ENCODE measurements at places on chromosomes 2 and 18.

GRCh38 chr2:149021271-149021719 is 17.2 kb upstream of the LYPD6B start:
- no peak for DNase-seq

- DNase-seq: no peak
These were observed 74.9 kb upstream of the NEUROD1 start for GRCh38 chr2:181755181-181755580.

GRCh38 chr2:174326161-174327020 is 8.4 kb upstream of the SP9 start:
- DNase-seq: no peak

DNA sequence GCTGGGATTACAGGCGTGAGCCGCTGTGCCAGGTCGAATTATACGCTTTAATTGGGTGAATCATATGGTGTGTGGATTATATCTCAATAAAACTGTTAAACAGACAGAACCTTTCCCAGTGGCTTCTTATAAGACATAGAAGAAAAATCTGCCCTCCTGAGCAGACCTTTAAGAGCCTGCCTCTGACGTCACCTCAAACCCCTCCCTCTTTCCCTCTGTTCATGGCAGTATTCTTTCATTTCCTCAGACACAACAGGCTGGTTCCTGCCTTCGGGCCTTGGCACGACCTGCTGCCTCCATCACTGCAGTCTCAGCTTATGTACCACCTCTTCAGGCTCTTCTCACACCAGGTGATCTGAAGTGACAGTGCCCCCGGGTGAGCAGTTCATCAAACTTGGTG is 14.0 kb upstream of the PDIA6 start:
- DNase-seq: no peak

DNA sequence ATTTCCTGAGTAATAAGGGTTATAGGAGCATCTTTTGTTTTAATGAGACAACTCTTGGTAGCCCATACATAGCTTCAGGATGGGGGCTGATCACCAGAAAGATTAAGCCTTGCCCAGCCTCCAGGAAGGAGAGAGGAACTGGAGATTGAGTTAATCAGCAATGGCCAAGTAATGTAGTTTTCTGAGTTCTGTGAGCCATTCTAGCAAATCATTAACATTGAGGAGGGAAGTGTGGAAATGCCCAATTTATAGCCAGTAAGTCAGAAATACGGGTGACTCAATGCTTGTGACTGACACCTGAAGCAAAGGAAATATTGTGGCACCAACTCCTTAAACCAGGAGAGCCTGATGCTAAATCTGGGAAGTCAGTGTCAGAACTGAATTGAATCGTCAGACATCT is 205.1 kb upstream of the SRD5A2 start:
- DNase-seq: no peak

- DNase-seq: no peak
These were observed 6.2 kb downstream of the ARMC9 start for GRCh38 chr2:231204581-231204980.

DNA sequence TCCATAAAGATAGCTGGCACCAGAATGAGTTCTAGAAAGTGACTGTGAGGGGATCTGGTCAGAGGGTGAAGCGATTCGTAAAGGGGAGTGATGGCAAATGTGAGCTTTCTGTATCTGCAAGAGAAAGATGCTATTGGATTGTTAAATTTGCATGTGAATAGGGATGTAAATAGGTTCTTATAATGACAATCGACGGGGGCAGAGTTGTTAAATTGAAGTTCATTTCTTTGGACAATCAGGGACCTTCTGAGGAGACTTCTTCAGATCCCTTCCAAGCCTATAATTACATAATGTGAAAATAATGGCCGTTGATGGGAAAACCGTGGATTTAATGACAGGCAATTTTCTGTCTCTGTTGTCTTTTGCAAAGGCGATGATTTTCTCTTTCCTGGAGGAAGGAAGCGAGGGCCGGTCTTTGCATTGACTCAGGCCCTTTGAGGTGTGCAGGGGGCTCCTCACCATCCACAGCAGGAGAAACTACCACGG is 52.2 kb upstream of the TMEM18 start:
- no peak for DNase-seq

GRCh38 chr18:65606551-65607130 is 144.2 kb upstream of the CDH7 start:
- DNase-seq: no peak

GRCh38 chr2:15867194-15868171 is 72.9 kb upstream of the MYCN start:
- no peak for DNase-seq

DNA sequence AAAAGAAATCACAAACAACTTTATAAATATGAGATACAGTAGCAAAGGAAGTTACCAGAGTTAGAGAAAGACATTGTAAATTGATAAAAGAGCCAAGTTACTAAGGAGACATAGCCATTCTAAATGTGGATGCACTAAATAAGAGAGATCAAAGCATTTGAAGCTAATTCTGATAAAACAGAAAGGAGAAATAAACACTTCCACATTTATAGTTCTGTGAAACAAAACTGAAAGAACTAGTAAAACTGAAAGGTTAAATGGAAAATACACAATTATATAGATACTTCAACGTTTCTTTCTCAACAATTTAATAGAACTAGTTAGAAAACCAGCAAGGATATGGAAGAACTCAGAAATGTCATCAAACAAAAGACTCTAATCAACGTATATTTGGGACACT is 309.0 kb upstream of the CDH2 start:
- no peak for DNase-seq

GRCh38 chr2:62705859-62706720 is 577 bp downstream of the EHBP1 start:
- peak; percentile 25 for DNase-seq

- DNase-seq: no peak
These were observed 193.2 kb downstream of the INO80D start for GRCh38 chr2:205892665-205893259.

- DNase-seq: no peak
These were observed 240.1 kb downstream of the ACKR3 start for GRCh38 chr2:236809716-236810115.

DNA sequence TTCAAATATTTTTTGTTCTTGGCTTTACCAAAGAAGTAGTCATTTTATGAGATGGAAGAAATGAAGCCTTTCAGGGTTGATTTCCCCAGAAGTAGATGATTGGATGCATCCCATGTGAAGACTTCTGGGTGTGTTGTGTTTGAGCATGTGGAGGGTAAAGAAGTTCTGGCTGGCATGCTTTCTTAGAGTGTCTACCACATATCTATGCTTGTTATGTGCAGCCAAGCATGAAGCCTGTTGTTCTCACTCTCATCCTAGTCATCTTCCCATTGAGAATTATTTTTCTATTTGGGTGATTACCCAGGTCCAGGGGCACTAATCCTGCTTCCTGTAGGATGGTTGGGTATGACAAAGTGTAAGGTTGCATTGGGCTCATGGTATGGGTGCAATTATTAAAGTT is 472.9 kb downstream of the PTPRM start:
- no peak for DNase-seq

DNA sequence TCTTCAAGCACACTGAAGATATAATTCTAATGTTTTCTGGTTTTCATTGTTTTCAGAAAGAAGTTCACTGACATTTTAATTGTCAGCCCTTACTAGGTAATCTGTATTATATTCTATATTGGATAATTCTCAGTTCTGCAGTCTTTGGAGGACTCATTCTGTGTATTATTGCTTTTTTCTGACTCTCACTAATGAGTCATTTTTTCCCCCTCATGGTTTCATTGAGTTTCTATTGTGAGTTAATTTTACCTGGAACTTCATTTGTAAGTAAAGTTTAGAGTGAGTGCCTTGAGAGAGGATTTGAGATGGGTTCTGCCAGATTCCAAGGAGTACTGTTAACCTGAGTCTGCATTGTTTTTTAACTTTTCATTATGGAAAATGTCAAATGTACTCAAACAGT is 90.4 kb upstream of the LYPD1 start:
- no peak for DNase-seq

DNA sequence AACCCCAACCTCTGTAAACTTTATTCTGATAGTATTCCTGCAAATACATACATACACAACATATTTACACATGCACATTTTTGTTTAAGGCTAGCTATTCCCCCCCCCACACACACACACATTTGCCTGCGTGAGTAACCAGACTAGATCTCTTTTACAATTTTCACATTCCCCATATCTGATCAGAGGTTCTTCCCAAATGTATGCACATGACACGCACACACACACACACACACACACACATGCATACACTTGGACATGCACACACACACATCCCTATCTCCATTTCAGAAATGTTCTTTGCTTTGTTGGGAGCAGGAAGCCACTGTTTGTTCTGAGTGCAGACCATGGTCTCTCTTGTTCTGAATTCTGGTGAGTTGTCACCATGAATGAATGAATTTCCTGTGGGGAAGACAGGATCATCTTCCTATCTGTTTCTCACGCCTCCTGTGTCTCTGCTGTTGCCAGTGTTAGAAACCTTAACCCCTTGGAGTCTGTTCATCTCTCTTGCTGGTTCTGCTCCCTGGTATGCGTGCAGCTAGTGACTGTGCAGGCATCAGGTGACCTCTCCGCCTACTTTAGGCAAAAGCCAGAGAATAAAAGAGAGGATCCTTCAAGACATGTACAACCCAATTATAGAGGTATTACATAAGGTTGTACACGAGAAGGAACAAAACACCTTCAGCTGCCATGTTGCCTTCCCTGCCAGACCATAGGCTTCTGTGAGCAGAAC is 251.0 kb upstream of the RAB12 start:
- DNase-seq: no peak

DNA sequence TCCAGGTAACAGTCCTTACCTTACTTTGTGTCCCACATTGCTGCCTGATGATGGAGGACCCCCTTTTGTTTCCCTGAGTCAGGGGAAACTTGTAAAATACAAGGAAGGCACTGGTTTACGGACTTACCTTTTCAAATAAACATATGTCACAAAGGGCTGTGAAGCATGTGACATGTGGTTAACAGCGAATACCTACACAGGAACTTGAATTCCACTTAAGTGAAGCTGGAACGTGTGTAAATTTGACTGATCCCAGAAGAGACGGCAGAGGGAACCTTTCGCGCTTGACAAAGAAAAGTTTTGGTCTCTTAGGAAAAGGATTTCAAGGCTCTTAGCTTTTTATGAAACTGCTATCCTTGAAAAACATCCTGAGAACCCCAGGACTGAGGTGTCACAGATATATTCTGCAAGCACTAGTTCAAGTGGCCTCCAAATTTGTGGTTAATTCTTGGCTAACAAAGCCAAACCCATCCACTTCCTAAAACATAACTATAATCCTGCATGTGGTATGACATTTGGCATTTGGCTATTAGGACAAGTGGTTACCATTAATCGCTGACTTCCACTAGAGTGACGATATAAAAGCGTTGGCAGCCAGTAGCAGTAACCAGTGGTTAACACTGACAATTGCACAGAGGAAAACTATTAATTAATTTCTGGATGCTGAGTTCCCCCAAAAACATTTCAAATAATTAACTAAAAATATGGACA is 55.6 kb downstream of the ITGB6 start:
- DNase-seq: no peak

DNA sequence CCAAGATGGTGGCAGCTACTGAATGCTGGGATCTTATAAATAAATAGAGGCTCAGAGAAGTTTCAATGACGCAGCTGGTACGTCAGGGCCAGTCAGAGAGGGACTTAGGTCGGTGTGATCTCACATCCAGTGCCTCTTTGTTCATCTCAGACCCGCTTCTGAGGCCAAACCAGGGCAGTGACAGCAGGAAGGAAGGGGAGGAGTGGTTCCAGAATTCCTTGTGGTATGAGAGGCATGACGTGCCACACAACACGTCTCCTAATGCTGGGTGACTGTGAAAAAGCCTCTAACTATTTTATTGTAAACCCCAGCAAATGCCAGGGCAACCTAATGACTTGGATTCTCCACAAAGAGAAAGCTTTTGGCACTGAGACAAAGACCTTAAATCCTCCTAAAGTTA is 423.3 kb downstream of the LPIN1 start:
- peak; percentile 13 for DNase-seq

- DNase-seq: no peak
These were observed 708.5 kb upstream of the FAM98A start for GRCh38 chr2:34307636-34308035.

- DNase-seq: no peak
These were observed 259.2 kb downstream of the TGIF1 start for GRCh38 chr18:3709205-3709604.

- DNase-seq: no peak
These were observed 1.2 kb downstream of the KIF5C start for GRCh38 chr2:148876202-148876594.

- no peak for DNase-seq
These were observed 534.2 kb downstream of the ZNF804A start for GRCh38 chr2:185132501-185133041.

DNA sequence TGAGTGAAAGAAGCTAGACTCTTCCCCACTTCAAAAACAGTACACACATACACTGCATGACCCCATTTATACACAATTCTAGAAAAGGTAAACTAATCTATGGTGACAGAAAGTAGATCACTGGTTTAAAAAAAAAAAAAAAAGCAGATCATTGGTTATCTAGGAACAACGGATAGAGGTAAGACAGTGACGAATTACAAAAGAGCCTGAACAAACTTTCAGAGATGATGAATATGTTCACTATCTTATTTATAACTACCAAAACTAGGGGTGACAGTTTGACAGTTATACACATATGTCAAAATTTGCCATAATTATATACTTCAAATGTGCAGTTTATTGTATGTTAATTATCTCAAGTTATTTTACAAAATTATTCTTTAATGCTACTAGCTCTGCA is 27.5 kb downstream of the MAP3K2 start:
- no peak for DNase-seq

GRCh38 chr18:45664824-45665763 is 49.8 kb downstream of the SLC14A2 start:
- DNase-seq: peak; percentile 61

GRCh38 chr2:241351640-241352031 is 4.4 kb upstream of the FARP2 start:
- DNase-seq: no peak

GRCh38 chr2:228986961-228987360 is 284.1 kb downstream of the PID1 start:
- no peak for DNase-seq

- DNase-seq: no peak
These were observed 435.1 kb upstream of the MEIS1 start for GRCh38 chr2:65999796-66000195.

DNA sequence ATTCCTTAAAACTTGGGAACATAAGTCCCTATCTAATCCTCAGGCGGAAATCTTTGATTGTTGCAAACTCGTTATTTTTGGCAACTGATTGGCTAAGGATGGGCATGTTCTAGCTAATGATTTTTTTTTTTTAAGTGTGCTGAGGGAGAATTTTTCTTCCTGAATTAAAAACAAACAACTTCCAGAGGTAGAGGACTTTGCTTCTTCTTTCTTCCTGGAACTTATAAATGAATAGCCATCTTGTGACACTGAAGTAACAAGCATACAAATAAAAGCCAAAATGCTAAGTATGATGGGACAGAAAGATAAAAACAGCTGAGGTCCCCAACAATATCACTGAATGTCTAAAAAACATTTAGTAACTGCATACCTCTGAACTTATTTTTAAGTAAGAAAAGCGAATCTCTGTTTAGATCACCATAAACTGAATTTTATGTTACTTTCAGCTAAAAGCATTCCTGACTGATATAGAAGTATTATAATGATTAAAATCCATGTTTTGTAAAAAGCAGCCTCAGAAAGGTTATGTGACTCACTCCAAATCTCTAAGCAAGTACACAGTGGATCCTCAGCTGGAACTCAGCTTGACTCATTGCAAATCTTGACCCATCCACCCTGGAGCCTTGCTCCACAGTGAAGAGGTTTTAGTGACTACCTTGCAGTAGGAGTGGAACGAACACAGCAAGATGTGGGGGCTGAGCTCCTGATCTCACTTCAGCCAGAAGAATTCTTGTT is 344.4 kb downstream of the CLIP4 start:
- DNase-seq: no peak

GRCh38 chr18:74248595-74248994 is 43.2 kb downstream of the CYB5A start:
- no peak for DNase-seq

All from activated CD4-positive, alpha-beta T cell treated with anti-CD3 and anti-CD28 coated beads, Interleukin-2, amount 50 U/mL, for 1 hour (primary cell).